ENCODE measurements at places on chromosomes 11 and 22. TPM values are rescaled to one million over a fixed set of nuclear protein-coding genes. Genes with fewer than 3 reads are reported as not detected.
A peak's percentile ranks its signal among the peaks of the same experiment; 100 is the strongest.

The NECTIN1 gene
- total RNA-seq: 9.2 TPM

The PLEKHA7 gene
- total RNA-seq: 28.4 TPM

The PPP6R2 gene
- 44.6 TPM for total RNA-seq

The FADS3 gene
- 74.6 TPM for total RNA-seq

GRCh38 chr11:118314988-118315411, 10.5 kb downstream of the CD3E start:
- H3K27ac ChIP-seq: no peak overlapping the region
- no peak for DNase-seq
- H3K4me3 ChIP-seq: no peak overlapping the region
- no peaks in the 10 kb centered on the region for H3K4me1 ChIP-seq

DNA sequence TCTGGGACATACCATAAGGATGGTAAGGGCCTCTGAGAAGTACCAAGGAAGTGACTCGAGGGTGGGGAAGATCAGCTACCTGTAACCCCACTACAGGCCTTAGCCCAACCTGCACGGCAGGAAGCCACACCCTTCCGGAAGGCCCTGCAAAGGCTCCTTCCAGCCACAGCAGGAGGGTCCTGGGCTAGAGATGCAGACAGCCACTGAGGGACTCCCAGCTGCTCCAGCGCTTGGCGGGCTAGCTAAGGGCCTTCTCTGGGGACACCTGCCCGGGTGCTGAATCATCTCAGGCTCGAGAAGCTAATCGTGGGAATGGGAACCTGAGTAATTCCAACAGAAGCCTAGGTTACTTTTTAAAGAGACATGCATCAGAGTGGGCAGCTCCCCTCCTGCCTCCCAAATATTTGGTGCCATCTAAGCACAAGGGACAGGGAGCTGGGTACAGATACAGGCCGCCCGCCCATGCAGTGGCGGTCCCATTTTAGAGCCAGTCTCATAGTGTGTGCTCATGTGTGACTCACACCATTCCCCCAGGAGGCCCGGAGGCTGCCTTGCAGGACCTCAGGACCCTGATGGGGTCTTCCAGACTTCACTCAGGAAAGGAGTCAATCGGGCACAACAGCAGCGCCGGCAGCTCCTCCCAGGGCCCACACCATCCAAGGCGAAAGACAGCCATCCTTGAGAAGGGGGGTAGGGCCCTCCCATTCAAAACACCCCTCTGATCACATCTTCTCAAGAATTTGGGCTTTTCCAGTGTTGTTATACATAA, 8.0 kb downstream of the MYH9 start:
- H3K27ac ChIP-seq: peak overlapping the region; percentile 98
- no peak for DNase-seq
- H3K27me3 ChIP-seq: no peaks in the 10 kb centered on the region
- no peak overlapping the region for H3K4me3 ChIP-seq

- H3K4me1 ChIP-seq: peaks cover 6% of the 10 kb centered on the region
- no peaks in the 10 kb centered on the region for H3K27me3 ChIP-seq
- no peak for DNase-seq
- no peak overlapping the region for H3K4me3 ChIP-seq
These were observed 11.5 kb downstream of the THAP12 start for GRCh38 chr11:76369406-76369805.

- H3K36me3 ChIP-seq: no peaks in the 10 kb centered on the region
- no peak for DNase-seq
- H3K4me1 ChIP-seq: no peaks in the 10 kb centered on the region
- no peak overlapping the region for H3K27ac ChIP-seq
- H3K27me3 ChIP-seq: no peaks in the 10 kb centered on the region
- no peak overlapping the region for H3K4me3 ChIP-seq
These were observed 14.1 kb downstream of the IGLL5 start for GRCh38 chr22:22901578-22902218.

DNA sequence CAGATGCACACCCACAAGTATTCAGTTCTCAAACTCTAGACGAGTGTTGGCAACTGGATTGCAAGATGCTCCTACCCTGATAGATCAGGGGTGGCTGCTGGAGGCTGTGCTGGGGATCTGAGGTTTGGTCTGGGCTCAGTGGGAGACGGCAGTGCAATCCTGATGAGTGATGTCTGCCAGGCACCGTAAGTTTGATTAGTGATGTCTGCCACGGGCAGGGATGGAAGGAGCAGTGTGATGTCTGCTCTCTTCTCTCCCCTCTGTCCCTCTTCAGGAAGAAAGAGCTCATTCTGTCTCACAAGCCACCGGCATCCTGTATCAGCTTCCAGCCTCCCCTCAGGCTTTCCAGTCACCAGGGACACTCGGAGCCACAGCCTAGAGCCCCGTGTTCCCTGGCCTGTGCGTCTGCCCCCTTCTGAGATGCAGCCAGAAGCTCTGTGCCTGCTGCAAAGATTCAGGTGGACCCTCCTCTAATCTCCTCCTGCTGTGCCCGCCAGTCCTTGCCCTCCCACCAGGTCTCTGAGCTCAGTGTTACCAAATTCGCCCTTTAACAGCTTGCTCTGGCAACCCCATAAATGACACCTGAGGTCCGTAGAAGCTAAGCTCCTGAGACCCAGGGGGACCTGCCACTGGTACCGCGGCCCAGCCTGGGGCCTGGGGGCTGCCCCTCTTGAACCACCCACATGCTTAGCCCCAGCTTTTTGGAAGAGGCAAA, 19.9 kb downstream of the TP53I11 start:
- no peaks in the 10 kb centered on the region for H3K4me1 ChIP-seq
- H3K36me3 ChIP-seq: no peaks in the 10 kb centered on the region
- H3K27ac ChIP-seq: no peak overlapping the region
- DNase-seq: no peak
- H3K27me3 ChIP-seq: no peaks in the 10 kb centered on the region

GRCh38 chr22:43443152-43443471, 31.3 kb downstream of the MPPED1 start:
- no peak overlapping the region for H3K4me3 ChIP-seq
- no peaks in the 10 kb centered on the region for H3K36me3 ChIP-seq
- H3K27me3 ChIP-seq: no peaks in the 10 kb centered on the region
- no peaks in the 10 kb centered on the region for H3K4me1 ChIP-seq
- H3K27ac ChIP-seq: no peak overlapping the region

- no peak for DNase-seq
- no peaks in the 10 kb centered on the region for H3K27me3 ChIP-seq
- no peak overlapping the region for H3K27ac ChIP-seq
These were observed 8.2 kb upstream of the OR2D2 start for GRCh38 chr11:6900327-6900999.
